ENCODE measurements at places on chromosomes 6 and 20.

- no peak for DNase-seq
These were observed 163.2 kb downstream of the DTNBP1 start for GRCh38 chr6:15499591-15499990.

DNA sequence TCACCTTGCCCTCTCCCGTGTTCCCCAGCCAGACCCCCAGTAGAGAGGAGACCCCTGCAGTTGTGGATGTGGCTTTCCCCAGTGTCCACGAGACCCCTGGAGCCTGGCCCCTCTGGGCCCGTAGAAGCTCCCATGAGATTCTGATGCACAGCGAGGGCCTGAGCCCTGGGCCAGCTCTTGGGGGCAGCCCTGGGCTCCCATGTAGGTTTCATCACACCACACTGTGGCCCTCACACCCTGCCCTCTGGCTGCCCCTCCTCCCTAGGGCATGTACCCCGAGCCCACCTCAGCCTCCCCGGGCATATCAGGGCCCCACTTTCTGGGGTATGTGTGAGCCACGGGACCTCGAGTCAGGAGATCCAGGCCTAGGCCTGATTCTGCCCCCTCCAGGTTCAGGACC is 7.0 kb upstream of the CHRNA4 start:
- no peak for DNase-seq

- no peak for DNase-seq
These were observed 167.9 kb upstream of the MCHR2 start for GRCh38 chr6:100161782-100162365.

GRCh38 chr6:105819745-105820144 is 266.4 kb upstream of the PRDM1 start:
- DNase-seq: no peak

DNA sequence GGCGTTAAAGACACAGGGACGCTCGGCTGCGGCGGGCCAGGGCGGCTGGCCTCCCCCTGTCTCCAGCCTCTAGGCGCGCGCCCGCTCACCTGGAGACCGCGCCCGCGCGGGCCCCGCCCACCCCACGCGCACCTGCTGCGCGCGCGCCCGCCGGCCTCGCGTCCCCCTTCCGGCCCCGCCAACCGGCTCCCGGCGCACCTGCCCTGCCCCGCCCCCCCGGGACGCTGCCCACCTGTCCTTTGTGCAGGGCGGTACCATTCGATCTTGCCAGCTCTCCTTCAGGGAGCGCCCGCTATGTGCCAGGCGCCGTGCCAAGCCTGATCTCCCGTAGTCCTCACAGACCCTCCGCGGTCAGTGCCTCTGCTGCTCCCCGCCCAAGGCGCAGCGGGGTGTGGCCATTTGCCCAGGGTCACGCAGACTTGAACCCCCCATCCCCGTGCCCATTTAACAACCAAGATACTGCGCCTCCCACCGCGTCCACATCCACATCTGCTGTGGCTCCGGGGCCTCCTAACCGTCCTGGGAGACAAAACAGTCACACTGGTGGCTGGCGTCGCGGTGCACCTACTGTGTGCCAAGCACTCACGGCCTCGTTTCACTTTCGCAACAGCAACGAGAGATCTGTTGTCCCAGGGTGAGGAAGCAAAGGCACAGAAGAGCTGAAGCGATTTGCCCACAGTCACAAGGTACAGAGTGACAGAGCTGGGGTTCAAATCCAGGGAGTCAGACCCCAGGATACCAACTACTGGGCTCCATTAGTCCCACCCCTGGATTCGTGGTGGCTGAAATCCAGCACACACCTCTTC is 48.1 kb downstream of the NOL4L start:
- no peak for DNase-seq

GRCh38 chr6:722608-723007 is 29.7 kb upstream of the EXOC2 start:
- DNase-seq: no peak

DNA sequence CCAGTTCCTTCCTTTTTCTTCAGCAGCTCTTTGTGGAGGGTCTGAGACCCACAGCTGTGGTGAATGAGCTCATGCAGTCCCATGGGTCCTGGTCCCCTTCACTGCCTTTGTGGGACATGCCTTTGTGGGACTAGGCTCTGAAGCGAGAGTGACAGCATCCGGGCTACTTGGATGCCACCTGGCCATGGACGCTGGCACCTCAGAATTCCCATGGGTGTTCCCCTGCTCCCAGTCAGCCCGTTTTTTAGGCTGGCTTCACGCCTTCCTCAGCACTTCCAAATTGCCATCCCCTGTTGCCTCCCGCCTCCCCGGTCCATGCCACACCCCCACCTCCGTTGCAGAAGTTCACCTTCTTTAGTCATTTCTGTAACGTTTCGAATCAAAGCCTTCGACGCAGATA is 45.1 kb downstream of the RAMACL start:
- DNase-seq: no peak

GRCh38 chr20:9839626-9840025 is 750 bp upstream of the PAK5 start:
- no peak for DNase-seq

DNA sequence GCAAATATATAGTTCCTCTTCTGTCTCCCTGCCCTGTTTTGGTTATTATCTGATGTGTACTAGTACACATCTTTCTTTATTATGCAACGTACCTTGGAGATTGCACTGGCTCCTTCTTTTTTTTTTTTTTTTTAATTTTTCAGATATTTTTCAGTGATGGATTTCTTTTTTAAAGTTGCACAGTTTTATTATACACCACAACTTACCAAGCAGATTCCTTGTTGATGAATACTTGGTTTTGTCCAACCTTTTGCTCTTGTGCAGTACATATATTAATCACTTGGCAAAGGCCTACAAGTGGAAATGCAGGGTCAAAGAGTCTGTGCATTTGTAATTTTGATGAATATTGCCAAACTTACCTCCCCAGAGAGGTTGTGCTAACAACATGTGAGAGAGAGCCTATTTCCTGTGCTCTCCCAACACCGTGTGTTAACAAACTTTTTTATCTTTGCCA is 50.1 kb upstream of the RNF24 start:
- no peak for DNase-seq

DNA sequence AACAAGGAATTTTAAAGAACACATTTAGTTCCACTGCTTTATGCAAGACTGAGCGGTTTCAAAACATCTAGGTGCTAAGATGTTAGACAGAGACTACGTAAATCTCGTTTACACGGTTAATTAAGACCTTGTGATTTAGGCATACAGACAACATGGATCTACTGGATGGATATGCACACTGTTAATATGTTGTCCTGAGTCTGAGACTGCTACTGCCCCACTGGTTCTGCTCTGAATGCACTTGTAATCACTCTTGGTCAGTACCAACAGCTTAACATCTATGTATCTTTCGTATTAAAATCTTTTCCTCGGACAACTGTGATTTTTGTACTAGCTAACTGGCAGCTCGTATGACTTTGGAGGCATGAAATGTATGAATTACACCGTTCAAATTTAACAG is 3.1 kb downstream of the MAN1A1 start:
- DNase-seq: no peak

- no peak for DNase-seq
These were observed 1.1 kb upstream of the FGD2 start for GRCh38 chr6:37004044-37004980.

GRCh38 chr20:61722146-61722678 is 343.5 kb downstream of the TAF4 start:
- DNase-seq: no peak

DNA sequence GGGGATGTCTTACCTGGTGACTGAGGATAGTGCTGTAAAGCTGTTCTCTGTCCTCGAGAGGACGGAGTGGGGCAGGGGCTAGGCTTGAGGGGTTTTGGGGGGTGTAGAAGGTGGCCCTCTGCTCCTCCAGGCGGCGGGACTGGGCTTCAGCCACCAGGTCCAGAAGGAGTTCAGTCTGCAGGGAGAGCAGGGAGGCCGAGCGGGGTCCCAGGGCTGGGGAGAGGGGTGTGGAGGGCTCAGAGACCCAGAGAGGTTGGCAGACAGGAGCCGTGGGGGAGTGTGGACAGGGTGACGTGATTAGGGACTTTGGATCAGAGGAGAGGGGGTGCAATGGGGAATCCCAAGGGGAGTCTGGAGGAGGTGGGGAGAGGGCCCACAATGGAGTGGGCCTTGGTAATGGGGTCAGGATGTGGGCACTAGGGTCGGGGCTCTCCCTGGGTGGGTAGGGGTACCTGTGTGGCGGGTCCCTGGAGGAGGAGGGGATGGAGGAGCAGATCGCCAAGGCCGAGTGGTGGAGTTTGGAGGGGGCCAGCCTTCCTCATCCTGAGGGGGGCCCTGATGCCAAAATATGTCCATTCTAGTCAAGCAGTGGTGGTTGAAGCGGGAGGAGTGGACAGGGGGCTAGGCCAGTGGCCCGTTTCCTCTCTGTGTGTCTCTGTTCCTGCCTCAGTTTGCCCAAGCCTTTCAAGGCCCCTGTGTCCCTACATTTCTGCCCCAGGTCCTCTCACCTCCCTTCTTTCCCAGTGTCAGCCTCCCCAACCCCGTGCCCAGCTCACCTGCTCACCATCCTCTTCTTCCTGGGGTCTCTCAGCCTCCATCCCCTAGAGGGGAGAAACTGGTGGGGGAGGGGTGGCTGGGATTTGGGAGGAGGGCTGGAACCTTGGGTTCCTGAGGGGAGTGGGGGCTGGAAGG is 491 bp downstream of the GPSM3 start:
- DNase-seq: no peak

DNA sequence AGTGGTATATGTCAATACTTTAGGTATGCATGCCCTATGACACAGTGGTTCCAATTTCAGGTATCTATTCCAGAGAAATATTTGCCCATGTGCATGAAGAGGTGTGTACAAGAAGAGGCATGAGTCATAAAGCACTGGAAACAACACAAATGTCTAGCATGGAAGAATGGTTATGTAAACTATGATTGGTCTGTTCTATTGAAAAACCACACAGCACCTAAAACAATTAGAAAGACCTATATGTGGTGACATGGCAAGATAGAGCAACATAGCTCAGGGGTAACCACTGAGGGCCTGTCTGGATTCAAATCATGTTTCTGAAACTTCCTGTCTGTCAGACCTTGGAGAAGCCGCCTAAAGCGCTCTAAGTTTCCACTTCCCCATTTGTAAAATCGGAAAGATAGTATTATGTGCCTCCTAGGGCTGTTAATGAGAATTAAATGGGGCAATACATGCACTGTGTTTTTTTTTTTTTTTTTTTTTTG is 76.0 kb upstream of the SHLD1 start:
- no peak for DNase-seq

- DNase-seq: peak; percentile 5
These were observed 530.4 kb upstream of the BTBD3 start for GRCh38 chr20:11387189-11387754.

DNA sequence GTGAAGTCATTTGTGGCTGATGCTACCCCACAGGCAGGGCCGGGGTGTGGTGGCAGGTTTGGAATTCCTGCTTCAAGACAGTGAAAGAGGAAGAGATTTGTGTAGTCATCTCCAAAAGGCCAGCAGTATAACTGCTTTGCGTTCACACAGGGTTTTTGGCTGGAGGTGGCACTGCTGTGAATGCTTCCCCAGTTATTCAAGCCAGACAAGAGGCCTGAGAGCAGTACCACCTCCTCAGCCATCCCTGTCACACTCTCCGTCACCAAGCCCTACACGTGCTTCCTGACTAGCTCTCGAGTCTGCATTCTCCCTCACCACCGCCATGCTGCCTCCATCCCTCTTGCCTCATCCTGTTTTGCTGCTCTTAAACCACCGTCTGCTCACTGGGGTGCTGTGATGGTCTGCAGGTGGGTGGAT is 23.9 kb downstream of the ARMC2 start:
- no peak for DNase-seq

GRCh38 chr20:62123450-62124118 is 1.3 kb downstream of the LSM14B start:
- DNase-seq: no peak

- no peak for DNase-seq
These were observed 36.6 kb downstream of the ABRACL start for GRCh38 chr6:139064981-139065665.

GRCh38 chr6:128663238-128663637 is 142.8 kb upstream of the PTPRK start:
- DNase-seq: no peak

GRCh38 chr20:37421060-37421905 is 75.3 kb downstream of the SRC start:
- no peak for DNase-seq

GRCh38 chr6:127570739-127571389 is 6.1 kb upstream of the C6orf58 start:
- DNase-seq: no peak

- DNase-seq: no peak
These were observed 402.1 kb downstream of the EPHA7 start for GRCh38 chr6:93017213-93017612.

- DNase-seq: no peak
These were observed 41.7 kb downstream of the JPH2 start for GRCh38 chr20:44145131-44145775.

GRCh38 chr6:169112483-169113320 is 140.9 kb downstream of the THBS2 start:
- no peak for DNase-seq

DNA sequence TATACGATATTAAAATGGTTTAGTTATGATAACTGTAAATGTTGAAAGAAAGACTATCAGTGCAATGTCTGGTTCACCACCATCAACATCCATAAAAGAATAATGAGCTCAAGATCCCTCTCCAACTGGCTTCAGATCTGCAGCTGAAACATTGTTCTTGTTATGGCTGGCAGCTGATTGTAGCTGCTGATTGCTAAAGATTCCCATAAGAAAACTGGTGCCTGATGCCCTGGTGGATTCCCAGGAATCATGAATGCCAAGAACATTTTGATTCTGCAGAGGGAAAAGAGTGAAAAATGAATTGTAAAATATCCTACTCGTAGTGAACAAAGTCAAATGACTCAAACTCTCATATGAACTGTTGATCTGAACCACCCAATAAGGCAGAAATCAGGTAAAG is 1160.2 kb downstream of the EPHA7 start:
- DNase-seq: no peak

DNA sequence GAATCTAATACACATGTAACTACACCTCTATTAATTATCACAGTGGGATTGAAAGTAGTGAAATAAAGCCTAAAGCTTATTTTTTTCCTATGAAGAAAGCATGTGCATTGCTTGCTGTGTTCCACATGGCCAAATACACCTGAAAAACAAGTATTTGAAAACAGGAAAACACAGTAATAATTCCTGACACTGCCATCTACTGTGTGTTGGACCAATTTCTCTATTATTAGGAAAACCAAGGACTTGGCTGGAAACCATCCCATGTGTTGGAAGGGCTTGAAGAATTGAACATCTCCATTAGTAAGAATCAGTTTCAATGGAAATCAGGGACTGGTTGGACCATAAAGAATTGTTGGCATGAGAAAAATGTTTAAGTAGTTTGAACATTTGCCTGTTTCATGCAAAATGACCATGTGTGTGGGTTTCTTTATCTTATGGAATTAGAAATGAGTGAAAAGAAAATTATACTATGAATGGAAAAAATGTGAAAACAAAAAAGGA is 124.1 kb downstream of the PHF3 start:
- no peak for DNase-seq

DNA sequence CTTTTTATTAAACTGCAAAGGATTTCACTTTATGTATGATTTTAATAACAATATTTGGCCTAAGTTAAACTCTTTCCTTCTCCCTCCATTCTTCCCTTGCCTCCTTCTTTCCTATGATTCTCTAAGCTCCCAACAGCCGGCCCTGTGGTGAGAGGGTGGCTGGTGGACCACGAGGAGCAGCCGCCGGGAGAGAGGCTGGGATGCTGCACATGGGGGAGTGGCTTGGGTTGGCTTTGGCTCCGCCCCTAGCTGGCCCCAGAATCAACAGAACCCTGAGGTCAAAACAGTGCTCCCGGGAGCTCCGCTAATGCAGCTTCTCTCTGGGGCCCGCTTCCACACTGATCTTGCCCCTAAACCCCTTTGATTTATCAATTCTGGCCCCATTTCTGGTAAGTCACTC is 389.8 kb upstream of the AGPAT4 start:
- no peak for DNase-seq
